ENCODE measurements at places on chromosomes 11 and 22.

DNA sequence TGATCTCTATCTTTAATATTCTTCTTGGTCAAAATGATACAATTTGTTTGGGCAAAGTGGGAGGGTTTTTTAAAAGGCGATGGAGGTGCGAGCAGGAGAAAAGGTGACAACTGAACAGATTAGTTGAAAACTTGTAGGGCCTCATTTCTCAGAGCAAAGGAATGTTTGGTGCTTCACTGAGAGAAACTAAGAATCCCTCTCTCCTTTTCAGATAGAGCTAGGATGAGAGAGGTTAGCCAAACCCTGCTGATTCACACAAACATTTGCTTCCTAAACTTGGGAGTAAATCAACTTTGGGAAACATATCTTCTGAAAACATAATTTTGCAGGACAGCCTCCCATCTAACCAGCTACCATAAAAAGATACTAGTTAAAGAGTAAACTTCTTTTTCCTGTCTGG is 57.0 kb downstream of the PHF21A start:
- DNase-seq = no peak

DNA sequence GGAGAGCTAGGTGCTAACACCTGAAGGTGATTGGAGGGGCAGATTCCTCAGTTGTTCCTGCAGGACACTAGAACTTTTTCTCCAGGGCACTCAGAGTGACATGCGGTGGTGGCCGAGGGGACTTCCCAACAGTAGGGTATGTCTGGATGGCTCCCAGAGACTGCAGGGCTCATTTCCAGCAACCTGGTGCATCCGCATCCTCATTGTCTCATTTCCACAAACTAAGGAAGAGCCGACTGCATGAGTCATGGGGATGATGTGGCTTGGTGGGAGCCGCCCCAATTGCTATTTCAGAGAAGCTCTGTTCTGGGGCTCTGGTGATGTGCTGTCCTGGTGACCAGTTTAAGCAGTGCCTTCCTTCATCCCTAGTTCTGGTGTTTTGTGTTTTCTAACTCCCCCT is 2.8 kb upstream of the ROBO4 start:
- no peak for DNase-seq

GRCh38 chr22:30910358-30910757 is 58.2 kb downstream of the MORC2 start:
- DNase-seq = no peak

DNA sequence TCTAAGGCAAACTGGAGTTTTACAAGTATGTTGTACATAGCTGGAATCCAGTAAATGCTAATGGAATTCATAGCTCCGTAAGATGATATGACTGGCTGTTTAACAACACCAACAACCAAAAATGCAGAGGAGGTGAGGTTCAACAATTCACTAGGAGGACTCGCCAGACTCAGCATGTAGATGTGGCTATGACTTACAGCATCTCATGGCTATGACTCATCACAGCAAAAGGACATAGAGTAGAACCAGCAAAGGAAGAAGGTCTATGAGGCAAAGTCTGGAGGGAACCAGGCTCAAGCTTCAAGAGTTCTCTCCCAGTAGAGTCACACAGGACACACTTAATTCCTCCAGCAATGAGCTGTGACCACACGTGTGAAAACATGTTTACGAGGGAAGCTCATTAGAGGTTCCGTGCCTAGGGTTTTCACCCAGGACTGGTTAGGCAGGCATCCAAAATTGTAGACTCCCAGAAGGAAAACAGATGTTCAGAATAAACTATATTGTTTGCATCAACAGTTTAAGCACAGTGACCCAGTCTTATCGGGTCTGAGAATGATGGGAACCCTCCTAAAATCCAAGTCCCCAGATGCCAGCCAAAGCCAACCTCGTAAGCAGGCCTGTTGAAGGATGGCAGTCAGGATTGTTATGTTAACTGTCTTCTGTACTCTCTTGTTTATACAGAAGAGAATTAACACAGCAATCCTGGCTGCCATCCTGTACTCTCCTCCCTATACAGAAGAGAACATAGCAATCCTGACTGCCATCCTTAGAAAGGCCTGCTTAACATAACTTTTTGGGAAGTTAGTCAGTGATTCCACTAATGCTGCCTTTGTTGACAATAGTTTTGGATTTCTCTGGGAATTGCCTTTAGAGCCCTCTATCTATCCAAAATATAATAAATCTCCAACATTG is 116.6 kb downstream of the LARGE1 start:
- no peak for DNase-seq

- peak; percentile 83 for DNase-seq
Observed at GRCh38 chr11:3147257-3147619, 17.9 kb downstream of the OSBPL5 start.

- no peak for DNase-seq
Observed at GRCh38 chr22:40499209-40499623, 128.8 kb downstream of the SGSM3 start.

Data from Right ventricle myocardium superior (tissue), 1 donor.